ENCODE measurements at places on chromosomes 4 and X.

- DNase-seq: no peak
These were observed 84.8 kb upstream of the TFDP3 start for GRCh38 chrX:133302775-133303445.

- no peak for DNase-seq
These were observed 122.9 kb downstream of the PPA2 start for GRCh38 chr4:105350859-105351490.

DNA sequence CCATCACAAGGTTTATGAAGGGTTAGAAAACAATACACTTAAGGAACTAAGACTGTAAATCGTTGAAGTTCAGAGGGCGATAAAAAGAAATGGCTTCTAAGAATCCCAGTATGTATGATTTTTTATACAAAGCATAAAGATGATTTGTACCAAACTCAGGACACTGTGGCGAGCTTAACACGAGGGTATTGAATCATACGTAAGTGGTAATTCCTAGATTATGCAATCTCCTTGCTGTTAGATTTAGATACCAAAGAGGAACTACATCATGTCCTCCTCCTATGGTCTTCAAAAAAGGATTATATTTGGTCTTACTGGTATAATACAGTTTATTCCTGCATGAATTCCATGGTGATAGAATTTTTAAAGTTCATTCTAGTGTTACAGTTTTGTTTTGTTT lies 23.9 kb downstream of the NFKB1 start:
- no peak for DNase-seq

- no peak for DNase-seq
These were observed 43.3 kb upstream of the SLC39A8 start for GRCh38 chr4:102388611-102389010.

DNA sequence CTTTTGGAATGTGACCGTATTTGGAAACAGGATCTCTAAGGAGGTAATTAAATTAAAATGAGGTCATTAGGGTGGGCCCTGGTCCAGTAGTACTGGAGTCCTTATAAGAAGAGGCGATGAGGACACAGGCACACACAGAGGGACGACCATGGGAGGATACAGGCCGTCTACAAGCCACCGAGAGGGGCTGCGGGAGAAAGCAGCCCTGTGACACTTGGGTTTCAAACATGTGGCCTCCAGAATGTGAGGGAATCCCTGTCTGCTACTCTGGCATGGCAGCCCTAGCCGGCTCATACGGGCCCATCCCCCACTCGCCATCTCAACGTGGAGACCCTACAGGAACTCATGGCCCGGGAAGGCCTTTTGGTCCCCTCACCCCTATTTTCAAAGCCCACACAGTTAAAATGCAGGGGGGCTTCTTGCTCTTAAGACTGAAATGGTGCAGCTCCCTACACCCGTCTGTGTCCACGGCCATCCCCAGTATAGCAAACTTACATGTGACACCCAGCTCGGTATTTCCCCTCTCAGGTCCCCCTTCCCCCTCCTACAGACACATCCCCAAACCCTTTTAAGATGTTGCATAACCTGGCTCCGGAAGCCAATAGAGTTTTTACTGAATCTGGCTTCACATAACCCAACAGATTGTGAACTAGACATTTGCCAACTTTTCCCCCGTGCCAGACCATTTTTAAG lies 124.1 kb upstream of the TBL1X start:
- DNase-seq: peak; percentile 42

GRCh38 chr4:54390670-54391069 lies 161.6 kb downstream of the PDGFRA start:
- no peak for DNase-seq
